NCI-H1694 treated with DMSO at 0.1 percent for 48 hours (cell line): ENCODE measurements at places on chromosomes 5 and 9.

- peak; percentile 62 for DNase-seq
Measured at GRCh38 chr9:121399883-121400607, 30.0 kb upstream of the STOM start.

DNA sequence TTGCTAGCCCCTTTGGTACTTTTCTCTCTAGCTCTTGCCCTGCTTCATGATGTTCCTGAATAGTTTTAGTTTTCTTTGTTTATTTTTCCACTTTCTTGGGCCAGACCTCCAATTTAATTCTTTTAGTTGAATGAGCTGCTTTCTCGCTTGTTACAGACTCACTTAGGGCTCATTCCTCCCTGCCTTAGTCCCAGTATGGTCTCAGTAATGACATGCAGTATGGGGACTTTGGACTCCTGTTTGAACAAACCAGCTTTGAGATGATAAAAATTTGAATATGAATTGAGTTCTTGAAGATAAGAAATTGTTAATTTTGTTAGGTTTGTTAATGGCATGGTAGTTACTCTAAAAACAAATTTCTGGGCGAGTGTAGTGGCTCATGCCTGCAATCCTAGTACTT is 284.8 kb upstream of the DMRT1 start:
- DNase-seq = no peak

- DNase-seq = no peak
Measured at GRCh38 chr9:108786322-108786721, 69.5 kb downstream of the ACTL7B start.

GRCh38 chr5:138929571-138929955 is 54.4 kb upstream of the LRRTM2 start:
- no peak for DNase-seq

- no peak for DNase-seq
Measured at GRCh38 chr9:26727471-26727870, 165.1 kb downstream of the CAAP1 start.

GRCh38 chr9:93826209-93826608 is 128.9 kb downstream of the BARX1 start:
- no peak for DNase-seq
